CD4-positive, alpha-beta T cell treated with Interleukin-6 for 4 hours (primary cell): ENCODE measurements at places on chromosomes 11 and 22.
A peak's percentile ranks its signal among the peaks of the same experiment; 100 is the strongest.

DNA sequence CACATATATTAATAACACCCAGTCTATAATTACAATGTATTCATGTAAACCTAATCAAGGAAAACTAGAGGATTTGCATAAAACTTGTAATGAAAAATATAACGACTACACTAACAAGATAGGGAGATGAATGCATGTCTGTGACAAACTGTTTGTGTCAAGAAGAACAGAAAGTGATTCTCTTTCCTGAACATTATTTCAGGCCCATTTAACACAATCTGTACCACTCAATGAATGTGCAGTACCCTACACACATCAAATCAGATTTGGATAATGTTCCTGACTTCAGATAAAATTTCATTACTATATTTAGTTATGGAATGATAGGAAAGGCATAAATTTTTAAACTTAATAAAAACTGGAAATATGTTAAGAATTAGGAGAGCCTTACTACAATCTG, 93.1 kb downstream of the CADM1 start:
- no peak for DNase-seq

- DNase-seq, result peak; percentile 60
Observed at GRCh38 chr11:3808861-3809623, 682 bp downstream of the PGAP2 start.

- no peak for DNase-seq
Observed at GRCh38 chr11:2306452-2306823, 4.6 kb downstream of the TSPAN32 start.

DNA sequence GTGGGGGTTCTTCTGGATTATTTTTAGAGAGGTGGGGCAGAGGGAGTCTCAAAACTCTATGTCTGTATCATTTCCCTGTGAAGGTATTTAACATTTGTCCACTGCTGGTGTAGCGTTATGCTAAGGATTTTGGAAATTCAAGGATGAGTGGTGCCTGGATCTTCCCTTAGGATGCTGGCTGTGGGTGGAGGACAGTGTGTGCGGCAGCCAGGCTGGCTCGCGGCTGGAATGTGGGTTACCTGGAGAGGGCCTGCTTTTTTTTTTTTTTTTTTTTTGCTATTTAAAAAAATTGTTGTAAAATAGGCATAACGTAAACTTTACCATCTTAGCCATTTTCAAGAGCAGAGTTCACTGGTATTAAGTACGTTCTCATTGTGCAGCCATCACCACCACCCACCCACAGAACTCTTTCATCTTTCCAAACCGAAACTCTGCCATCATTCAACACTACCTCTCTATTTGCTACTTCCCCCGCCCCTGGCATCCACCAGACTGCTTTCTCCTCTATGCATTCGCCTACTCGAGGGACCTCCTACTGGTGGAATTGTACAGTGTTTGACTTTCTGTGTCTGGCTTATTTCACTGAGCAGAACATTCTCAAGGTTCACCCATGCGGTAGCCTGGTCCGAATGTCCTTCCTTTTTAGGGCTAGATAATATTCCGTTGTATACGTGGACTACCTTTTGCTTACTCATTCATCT, 67.1 kb downstream of the PARVB start:
- DNase-seq, result peak; percentile 12

- DNase-seq, result no peak
Observed at GRCh38 chr22:47051441-47052071, 289.1 kb downstream of the TBC1D22A start.

DNA sequence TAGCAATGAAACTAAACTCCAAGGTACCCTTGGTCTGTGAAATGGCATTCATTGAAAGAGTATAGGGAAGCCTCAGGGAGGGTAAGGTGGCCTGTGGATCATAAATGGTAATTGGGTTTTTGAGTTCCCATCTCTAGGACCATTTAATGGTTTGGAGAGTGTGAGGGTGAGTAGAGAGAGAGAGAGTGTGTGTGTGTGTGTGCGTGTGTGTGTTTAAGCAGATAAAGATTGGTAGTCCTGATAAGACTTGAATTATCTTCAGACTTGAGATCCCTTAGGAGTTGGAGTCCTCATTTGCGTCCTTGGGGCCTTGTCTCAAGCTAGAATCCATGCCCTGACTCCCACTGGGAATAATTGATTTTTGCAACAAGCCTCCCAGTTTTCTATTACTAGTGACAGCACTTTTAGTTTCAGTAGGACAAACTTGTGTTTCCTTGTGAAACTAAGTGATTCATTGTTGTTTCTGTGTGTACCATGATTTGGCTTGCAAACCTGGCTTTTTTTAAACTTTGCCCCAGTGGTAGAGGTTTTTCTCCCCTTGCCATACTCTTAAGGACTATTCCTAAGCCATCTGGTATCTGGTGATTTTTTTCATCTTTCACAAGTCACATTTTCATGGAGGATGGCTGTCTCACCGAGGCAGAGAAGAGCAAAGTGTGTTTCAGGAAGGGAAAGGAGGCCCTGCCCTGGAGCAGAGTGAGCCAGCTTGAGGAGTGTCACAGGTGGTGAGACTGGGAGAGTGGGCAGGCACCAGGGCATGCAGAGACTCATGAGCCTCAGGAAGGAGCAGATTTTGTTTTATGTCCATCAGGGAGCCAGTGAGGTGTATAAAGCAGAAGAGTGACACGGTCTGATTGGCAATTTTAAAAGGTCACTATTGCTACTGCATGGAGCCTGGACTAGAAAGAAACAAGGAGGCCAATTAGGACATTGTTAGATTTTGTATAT, 26.7 kb downstream of the ALKBH3 start:
- no peak for DNase-seq

DNA sequence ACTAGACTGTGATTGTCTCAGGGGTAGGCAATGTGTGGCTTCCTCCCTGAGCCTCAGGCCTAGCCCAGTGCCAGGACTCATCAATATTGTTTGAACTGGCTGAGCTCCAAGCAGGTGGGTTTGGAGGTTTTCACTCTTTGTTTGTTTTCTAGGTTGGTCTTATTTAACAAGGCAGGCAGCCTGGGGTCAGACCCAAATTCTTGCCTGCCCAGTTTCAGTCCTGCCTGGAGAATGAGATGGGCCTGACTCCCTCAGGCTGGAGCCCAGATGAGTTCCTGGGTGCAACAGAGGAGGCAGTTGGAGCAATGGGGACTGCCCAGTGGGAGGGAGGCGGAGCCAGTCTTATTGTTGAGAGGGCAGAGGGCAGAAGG, 28.3 kb upstream of the TP53I11 start:
- DNase-seq, result no peak

DNA sequence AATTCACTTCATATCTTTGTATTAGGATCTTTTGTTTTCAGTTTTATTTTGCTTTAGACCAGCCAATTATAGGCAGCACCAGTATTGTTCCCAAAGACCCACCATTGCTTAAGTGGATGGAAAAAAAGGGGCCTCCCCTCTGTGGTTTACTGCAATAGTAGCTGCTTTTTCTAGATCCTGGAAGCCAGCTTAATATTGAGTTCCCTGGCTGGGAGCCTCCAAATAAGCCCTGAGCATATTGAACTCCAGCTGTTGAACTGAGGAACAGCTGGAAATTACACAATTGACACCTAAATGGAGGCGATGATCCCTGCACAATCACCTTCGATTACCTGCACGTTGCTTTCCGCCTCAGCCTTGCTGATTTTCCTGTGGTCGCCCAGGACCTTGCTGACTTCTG, 576.0 kb downstream of the SOX6 start:
- no peak for DNase-seq

DNA sequence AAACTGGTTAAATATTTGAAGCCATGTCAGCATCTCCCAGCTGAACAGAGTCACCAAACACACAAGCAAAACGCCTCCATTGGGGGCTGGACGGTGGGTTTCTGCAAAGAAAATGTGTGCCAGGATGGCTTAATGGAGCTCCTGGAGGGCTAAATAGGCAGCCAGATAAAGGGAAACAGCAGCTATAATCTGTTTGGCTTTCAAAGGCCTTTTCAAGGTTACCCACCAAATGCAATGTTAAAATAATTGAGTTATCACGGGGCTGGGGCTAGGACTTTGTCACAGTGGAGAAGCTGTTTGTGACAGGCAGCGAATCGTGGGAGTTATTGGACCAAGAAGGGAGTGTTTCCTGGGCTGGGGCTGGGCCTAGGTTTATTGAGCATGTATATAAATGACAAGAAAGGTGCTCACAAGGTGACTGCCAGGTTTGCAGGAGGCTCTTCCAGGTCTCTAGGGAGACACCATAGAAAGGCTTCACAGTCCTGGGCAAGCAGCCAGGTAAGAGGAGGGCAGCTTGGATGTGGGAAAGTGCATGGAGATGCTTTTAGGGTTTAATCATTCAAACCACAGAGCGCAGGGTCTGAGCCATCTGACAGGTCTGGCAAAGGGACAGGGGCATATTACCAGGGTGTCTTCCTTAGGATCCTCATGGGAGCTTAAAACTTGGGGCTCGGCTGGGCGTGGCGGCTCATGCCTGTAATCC, 28.3 kb downstream of the GRIK4 start:
- no peak for DNase-seq

- DNase-seq, result no peak
Observed at GRCh38 chr11:84247926-84248325, 961.8 kb upstream of the CCDC90B start.

DNA sequence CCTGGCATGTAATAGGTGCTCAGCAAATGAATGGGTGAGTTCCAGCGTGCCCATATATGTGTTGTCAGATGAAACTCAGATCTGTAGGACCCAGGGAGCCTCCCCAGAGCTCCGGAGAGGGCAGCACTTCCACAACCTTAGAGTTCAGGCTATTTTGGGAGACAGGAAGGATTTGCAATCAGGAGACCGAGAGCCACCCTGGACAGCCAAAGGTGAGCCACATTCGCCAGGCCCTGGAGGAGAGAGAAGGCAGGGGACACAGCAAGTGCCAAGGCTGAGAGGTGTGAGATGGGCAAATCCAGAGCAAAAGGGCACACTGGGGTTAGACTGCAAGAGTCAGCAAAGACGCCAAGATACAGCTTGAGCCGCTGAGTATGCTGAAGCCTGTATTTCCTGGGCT, 66.4 kb downstream of the CD82 start:
- DNase-seq, result no peak
